T-helper 1 cell (primary cell): ENCODE measurements at places on chromosomes 3 and 15.

DNA sequence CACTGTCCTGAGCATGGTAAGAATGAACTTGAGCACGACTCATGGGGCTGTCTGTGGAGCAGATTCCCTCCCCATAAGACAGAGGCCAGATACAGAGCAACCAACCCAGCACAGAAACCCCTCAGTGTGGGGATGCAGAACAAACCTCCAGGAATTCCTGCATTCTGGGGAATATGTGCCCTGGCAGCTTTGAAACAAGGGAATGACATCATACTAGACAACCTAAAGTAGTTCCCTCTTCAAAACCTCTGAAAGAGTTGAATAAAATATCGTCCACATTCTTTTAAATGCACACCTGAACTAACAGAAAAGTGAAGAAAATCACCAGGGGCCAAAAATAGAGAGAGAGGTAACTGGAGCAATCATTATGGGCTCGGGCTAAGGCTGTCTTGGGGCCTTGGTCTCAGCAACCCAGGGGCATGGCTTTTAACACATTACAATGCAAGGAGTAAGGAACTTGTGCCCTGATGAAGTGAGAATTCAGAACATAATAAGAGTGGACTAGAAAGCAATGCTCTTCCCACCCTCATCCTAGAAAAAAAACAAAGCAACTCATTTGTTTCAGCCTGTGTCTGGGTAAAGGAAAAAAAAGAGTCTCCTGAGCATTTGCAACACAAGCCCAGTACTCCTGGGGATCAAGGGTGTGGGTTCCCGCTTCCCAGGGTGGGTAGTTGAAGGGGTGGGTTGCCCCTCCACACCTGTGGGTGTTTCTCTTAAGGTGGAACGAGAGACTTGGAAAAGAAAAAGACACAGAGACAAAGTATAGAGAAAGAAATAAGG lies 43.9 kb downstream of the ADIPOQ start:
- no peak for DNase-seq

GRCh38 chr15:92810418-92811138 lies 89.5 kb upstream of the CHD2 start:
- no peak for DNase-seq

GRCh38 chr3:139355476-139355875 lies 11.7 kb downstream of the MRPS22 start:
- no peak for DNase-seq

DNA sequence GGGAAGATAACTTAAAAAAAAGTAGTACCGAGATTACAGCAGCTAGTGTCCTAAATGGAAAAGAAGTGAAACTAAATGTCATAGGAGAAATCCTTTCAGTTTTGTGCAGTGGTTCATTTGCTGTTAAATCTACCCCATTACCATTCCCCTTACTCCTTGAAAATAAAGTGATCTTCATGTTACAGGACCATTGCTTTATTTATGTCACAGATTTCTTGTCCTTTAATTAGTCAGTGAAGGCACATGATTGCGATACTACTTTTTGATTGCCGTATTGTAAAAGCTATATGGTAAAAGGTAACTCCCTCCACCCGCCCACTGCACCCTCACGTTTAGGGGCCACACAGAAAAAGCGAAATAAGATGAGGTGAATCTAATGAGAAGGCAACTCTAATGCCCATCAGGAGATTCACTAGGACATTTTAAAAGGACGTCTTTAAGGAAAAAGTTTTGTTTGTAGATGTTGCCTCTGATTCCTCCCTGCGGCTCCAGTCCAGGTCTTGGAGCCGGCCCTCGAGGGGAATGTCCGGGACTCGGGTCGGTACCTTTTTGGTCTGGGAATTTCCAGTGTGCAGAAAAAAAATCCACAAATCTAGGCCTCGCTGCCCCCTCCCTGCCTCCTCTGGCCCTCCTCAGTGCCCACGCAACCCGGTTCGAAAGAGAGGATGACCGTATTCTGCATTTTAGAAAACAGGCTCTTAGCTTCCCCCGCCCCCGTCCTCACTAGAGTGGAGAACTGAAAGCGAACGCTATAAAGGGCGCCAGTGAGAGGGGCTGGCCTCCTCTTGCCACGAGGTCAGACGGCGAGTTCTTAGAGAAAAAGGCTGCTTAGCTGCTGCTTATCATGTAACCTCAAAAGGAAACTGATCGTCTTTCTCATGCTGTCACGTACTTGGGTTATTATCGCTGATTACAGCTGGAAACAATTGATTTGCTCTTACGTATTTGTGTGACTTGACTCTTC lies 21.8 kb upstream of the NFKBIZ start:
- DNase-seq, result peak; percentile 55

DNA sequence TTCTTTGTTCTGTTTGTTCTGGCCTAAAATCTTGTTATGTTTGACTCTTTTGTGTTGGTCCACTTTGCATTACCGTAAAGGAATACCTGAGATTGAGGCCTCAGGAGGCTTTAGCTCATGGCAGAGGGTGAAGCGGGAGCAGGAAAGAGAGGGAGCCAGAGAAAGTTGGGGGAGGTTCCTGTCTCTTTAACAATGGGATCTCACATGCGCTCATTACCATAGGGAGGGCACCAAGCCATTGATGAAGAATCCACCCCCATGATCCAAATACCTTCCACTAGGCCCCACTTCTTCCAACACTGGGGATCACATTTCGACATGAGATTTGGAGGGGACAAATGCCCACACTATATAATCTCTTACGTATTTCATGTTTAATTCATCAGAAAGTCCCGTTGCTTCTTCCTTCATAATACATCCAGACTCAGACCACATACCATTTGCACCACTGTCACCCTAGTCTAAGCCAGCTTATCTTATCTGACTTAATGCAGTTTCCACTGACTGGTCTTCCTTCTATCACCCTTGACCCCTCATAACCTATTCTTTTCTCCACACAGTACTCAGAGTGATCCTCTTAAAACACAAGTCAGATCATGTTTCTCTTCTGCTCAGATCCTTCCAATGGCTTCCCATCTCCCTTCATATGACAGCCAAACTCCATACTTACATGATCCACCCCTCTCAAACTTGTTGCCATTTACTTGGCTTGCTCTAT lies 13.5 kb downstream of the KBTBD8 start:
- DNase-seq, result no peak

DNA sequence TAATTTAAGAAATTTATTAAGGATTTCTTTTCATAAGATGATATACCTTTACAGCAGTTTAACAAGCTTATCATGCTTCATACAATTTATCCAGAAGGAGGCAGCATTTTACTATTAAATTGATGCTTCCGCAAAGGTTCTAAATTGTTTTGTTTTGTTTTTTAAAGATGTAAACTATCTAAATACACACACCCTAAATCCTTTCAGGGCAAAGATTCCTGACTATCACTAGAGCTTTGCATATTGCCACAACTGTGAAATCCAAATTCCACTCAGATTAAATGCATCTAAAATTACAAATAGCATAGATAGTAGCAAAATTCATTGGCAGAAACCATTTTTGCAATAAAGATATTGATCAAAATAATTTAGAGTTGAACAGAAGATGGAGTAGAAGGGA lies 44.5 kb upstream of the CCNL1 start:
- no peak for DNase-seq

DNA sequence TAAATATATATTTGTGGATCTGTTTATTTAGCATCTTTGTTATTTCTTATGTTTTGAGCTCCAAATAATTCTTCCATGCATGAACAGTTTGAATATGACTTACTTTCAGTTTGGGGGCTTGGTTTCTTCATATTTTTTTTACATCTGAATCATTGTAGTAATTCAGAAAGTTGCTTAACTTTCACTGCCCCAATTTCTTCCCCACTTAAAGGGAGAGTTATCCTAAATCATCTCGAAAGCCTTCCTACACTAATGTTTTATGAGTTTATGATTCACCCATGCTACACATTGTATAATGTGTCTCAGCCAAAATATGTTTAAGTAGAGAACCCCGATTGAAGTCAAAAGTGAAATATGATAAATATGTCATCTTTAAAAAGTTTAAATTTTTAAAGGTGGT lies 47.8 kb downstream of the SPRED1 start:
- DNase-seq, result no peak

- no peak for DNase-seq
These were observed 6.6 kb upstream of the ATP10A start for GRCh38 chr15:25869701-25870100.

GRCh38 chr3:138336454-138336999 lies 6.9 kb upstream of the NME9 start:
- no peak for DNase-seq

DNA sequence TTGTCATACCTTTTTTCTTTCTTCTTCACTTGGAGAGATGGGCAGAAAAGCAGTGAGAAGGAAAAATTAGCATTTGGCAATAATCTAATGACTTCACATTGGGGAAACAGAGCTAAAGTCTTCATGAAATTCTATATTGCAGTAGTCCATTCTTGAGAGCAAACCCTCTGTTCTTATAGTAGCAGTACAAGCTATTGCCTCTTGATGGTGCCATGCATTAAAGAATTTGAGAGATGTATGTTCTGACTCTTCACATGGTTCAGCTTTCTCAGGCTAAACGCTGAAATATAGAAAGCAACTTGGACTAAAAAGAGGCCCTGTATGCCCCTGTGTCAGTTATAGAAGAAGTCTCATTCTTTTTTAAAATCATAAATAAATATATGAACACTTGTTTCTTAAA lies 36.0 kb downstream of the PHLDB2 start:
- no peak for DNase-seq

- no peak for DNase-seq
These were observed 35.5 kb downstream of the FBLN2 start for GRCh38 chr3:13584427-13584891.

DNA sequence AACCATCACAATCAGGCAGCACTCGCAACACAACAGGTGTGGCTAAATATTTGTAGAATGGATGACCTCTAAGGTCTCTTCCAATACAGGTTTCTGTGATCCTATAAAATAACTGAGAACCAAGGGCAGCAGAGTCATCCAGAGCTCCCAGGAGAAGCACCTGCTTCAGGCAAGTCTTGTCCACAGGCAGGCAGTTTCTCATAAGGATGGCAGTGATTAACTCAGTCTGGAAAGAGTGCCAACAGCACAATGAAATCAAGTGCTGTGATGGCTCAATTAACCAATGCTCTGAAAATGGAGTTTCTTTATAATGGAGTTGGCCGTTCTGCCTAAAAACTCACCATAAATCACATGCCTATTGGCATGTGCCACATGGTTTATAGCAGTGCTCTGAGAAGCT lies 70.8 kb downstream of the HOMER2 start:
- no peak for DNase-seq

- no peak for DNase-seq
These were observed 40.2 kb upstream of the C15orf61 start for GRCh38 chr15:67480741-67481140.

GRCh38 chr3:157981819-157982218 lies 124.4 kb downstream of the SHOX2 start:
- no peak for DNase-seq
